BJ (cell line): ENCODE measurements at places on chromosomes 16 and 17.

DNA sequence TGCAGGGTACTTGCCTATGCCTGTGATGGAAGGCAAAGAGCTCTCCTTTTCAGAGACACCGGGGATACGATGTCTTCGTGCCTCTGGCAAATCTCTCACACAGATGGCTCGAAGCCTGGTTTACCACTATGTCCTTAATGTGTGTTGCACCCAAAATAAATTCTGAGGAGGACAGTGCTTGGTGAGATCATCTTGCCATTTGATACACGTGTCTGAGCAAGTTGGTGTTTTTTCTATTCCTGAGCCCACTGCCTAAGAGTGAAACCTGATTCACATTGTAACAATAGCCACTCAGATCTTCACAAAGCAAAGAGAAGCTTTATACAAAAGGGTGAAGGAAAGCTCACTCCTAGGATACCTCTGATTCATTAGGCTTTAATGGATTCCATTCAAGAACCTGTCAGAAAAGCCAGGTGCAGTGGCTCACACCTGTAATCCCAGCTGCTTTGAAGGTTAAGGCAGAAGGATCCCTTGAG, 33.1 kb upstream of the AKAP1 start:
- no peak for DNase-seq

DNA sequence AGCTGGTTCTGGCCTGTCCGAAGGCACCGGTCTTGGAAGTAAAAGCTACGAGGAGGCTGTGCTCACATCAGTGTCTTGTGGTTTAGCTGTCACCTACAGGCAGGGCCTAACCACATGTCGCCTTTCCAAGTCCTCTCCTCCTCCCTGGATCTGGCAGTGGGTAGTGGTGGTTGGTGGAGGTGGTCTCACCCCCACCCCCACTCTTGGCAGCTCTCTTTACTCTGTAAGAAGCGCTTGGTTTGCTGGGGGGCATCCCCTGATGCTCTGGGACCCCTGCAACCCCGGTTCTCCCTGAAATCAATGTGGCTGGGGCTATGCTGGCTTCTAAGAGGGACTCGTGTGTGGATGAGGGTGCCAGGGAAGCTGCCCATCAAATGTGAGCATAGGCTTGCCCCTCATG, 68.3 kb downstream of the WIPI1 start:
- no peak for DNase-seq

DNA sequence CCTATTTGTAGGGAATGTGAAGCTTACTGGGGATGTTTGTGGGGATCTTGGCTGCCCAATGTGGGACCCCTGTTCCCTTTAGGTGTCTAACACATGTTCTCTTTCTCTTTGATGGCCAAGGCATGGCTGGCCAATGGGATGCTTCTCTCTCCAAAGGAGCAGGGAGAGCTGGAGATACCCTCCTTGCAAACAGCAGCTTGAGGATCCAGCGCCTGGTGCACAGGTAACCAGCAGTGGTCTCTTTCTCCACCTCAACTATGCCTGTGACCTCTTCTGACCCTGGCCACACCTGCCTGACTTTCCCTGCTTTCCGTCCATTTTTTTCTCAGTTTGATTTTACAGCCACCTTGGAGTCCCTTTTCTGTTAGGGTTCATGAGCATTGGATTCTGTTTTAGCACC, 16.8 kb upstream of the NKD1 start:
- no peak for DNase-seq

GRCh38 chr17:66976781-66977201, 12.3 kb downstream of the CACNG4 start:
- DNase-seq = no peak

- DNase-seq = no peak
Measured at GRCh38 chr16:24146518-24146917, 109.6 kb upstream of the CACNG3 start.

DNA sequence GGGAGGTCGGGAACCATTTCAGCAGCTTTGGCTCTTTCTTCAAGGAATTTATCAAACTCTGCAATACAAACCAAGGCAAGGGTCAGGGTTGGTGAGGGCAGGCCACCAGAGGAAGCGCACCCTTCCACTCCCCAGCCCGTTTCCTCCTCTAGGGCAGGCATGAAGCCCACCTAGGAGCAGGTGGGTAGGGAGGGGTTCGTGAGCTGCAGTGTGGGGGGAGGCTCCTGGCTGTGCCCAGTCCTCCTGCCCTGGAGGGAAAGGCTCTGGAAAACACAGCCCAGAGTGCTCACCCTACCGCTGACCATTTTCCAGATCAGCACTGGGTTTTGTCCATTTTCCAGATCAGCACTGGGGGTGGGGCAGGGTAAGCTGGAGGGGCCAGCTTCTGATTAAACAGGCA, 10.9 kb upstream of the SREBF1 start:
- DNase-seq = no peak

- no peak for DNase-seq
Measured at GRCh38 chr17:6713130-6713917, at the start of gene SLC13A5. TSS of gene SLC13A5 (minus strand) at chr17:6713369. CDS start at chr17:6713333, 36 bp downstream.

DNA sequence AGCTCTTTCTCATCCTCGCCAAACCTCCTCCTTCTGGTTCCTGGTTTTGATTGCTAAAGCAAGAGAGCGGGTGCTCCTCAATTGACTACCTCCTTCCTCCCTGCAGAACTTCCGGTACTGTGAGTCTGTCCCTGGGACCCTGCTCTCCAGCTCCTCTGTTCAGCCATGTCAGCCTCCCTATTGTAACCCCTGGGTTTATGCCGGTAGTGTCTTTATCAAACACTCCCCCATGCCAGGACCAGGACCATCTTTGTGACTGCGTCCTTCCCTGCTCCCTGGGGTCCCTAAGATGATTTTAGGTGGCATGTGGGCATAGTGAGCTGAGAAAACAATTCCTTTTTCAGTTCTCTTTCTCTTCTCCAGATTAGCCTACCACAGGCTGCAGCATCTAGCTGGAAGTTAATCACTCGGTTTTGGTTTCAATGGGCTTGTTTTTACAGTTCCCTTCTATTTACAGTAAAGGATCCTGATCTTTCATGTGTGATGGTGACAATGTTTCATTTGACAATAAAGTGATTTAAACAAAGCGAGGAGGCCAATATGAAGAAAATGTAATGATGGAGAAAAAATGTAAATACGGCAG, 27.7 kb upstream of the IL21R start:
- DNase-seq = no peak

DNA sequence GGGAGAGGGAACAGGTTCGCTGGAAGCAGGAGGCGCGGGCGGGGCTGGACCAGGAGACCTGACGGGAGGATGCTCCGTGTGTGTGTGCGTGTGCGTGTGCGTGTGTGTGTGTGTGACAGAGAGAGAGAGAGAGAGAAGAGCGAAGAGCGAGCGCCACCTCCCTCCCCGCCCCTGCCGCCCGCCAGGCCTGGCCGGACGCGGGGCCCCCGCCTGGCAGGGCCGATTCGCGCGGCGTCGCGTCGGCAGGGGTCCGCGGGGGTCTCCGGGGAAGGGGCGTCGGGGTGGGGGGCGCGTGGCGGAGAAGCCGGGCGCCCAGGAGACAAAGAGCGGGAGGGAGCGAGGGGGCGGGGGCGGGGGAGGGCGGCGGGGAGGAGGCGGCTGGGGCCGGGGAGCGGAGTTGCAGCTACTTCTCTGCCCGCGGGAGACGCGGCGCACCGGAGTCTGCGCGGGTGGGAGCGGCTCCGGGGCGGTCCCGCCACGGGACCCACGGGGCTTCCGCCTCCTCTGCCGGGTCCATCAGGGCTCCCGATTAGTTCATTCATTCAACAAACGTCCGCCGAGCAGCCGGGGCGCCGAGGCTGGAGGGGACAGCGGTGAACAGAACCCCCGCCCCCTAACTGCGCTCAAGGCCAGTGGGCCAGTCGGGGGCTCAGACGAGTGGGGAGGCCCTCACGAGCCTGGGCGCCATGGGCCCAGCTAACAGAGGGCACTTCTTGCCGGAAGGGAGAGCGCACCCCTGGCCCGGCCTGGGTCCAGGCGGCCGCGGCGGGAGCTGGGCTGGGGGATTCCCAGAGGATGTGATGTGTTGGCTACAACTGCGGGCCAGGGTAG, at the start of gene SAMD14:
TSS of gene SAMD14 (minus strand) at position 433 of the 831 bp plus-strand sequence. CDS start 5,201 bp downstream, outside the sequence.
- DNase-seq = no peak

DNA sequence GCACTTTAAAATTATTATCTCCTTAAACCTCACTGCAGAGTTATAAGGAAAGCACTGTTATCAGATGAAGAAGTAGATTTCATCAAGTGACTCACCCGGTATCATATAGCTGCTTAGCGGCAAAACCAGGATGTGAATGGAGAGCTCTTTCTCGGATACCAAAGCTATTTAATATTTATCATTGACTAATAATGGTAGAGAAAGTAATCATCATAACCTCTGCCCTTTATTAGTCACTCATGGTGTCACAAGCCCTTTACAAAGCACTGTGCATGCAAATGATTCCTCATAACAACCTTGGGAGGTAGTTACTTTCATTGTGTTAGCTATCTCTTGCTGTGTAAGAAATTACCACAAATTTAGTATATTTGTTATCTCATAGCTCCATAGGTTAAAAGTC, 592.9 kb downstream of the MAF start:
- no peak for DNase-seq

DNA sequence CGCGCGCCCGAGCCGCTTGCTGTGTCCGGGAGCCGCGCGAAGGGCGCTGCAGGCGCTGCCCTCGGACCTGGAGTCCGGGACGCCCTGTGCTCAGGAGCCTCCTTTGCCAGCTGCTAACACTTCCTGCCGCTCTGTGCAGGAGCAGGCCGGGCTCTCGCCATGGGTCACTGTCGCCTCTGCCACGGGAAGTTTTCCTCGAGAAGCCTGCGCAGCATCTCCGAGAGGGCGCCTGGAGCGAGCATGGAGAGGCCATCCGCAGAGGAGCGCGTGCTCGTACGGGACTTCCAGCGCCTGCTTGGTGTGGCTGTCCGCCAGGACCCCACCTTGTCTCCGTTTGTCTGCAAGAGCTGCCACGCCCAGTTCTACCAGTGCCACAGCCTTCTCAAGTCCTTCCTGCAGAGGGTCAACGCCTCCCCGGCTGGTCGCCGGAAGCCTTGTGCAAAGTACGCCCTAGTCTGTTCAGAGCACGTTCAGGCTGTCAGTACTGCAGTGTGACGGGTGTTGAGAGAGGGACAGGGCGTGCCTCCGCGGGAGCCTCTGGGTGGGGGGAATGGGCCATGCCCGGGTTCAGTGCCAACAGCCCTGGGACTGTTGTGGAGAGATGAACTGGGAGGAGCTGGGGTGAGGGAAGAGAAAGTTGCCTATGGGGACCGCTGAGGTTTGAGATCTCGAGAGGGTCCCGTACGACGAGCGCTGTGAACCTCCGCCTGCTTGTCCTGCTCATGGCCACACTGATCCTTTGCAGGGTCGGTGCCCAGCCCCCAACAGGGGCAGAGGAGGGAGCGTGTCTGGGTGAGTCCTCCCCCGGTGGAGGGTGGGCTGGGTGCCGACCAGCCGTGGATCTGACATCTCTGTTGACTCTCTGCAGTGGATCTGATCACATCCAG, 1.3 kb downstream of the ZNF276 start:
- no peak for DNase-seq

GRCh38 chr17:74392848-74393247, 25.5 kb downstream of the GPR142 start:
- DNase-seq = no peak

GRCh38 chr16:67025210-67025550, 3.8 kb upstream of the CBFB start:
- no peak for DNase-seq

- no peak for DNase-seq
Measured at GRCh38 chr16:48047241-48047640, 108.6 kb downstream of the ABCC12 start.

DNA sequence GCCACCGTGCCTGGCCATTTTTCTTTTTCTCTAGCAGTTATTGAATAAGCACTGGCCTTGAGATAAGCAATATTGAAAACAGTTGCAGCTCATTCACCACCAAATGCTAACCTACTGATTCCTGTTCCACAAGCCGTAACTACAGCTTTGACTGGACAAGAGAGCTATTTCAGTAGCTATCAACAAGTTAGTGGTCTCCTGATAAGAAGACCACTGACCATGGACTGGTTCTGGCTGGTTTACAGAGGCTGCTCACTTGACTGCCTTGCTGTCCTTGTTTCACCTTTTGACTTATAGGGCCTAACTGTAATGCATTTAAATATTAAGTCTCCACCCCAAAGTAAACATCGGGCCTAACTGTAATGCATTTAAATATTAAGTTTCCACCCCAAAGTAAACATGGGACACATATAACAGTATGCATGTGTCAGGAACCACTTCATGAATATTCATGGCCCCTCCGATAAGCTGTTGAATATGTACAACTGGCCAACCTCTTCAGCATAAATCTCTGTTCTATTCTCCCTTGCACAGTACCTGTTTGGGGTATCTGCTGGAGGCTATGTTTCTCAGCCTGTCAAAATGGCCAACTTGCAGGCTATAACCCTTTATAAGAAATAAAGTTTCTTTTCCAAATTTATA, 94.1 kb downstream of the USP32 start:
- DNase-seq = no peak
